ENCODE measurements at places on chromosomes 3 and 15.

- DNase-seq = no peak
Measured at GRCh38 chr3:59609657-59610348, 560.0 kb upstream of the CFAP20DC start.

DNA sequence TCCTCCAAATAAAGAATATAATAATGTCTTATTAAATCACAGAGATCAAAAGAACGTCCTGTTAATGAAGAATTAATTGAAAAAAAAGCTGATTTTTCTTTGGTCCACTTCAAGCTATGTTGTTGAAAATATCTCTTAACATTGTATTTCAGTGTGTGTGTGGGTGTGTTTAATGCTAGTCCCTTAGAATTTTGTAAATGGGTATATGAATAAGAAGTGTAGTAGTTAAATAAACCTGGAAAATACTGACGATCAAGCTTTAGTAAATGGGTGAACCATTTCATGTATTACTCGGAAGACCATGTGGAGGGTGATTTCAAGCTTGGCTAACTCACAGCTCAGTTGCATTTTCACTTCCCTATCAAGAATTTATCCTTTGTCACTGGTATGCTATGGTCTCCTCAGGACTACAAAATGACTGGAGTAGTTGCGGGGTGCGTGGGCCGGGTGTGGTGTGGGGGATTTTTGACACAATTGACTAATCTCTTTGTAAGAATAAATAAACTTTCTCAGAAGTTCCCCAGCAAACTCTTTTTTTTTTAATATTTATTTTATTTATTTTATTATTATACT is 586.4 kb downstream of the GRM7 start:
- no peak for DNase-seq

- DNase-seq = no peak
Measured at GRCh38 chr3:120752865-120753264, 10.3 kb downstream of the GTF2E1 start.

- no peak for DNase-seq
Measured at GRCh38 chr3:153442386-153442785, 280.4 kb downstream of the RAP2B start.

- DNase-seq = no peak
Measured at GRCh38 chr15:39167164-39168058, 413.5 kb upstream of the THBS1 start.

GRCh38 chr3:37320276-37320675 is 145.9 kb upstream of the LRRFIP2 start:
- no peak for DNase-seq

- DNase-seq = no peak
Measured at GRCh38 chr15:45331972-45332371, 46.4 kb downstream of the GATM start.

- no peak for DNase-seq
Measured at GRCh38 chr15:54576298-54576935, 598.2 kb downstream of the UNC13C start.

- DNase-seq = no peak
Measured at GRCh38 chr15:80162059-80162554, 9.3 kb downstream of the FAH start.

GRCh38 chr15:76954744-76955143 is 23.2 kb downstream of the RCN2 start:
- DNase-seq = no peak

DNA sequence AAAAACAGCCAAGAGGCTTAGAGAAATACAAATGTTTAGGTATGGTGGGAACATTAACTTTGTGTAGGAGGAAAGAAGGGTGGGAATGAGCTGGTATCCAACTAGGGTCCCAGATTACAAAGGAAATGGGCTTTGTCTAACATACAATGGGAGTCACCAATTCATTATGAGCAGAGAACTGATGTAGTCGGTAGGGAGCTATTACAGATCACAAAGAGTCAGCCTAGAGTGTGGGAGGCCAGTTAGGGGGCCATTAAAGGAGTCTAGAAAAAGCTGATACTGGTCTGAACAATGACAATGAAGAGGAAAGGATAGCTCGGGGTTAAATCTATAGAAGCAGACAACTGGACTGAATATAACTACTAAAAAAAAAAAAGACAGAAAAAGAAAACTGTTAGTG is 15.5 kb downstream of the ANO10 start:
- no peak for DNase-seq

DNA sequence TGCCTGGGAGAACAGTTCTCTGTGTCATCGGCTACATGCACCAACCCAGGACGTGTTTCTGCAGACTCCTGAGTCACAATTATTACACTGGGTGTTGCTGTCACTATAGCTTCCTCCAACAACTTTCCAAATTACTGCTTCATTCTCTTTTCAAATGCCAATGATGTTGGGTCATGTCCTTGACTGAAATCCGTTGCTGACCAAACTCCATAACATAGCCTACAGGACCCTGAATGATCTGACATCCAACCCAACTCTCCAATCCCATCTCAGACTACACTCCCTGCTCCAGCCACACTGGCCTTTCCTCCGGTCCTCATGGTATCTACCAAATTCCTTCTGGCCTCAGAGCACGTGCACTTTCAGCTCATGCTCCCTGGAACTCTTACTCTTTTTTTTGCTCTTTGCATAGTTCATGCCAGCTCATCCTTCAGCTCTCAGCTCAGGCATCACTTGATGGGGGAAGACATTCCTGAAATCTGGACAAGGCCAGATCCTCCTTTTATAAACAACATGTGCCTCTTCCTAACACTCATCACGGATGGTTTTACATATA is 108.8 kb upstream of the PTPRG start:
- peak; percentile 27 for DNase-seq

DNA sequence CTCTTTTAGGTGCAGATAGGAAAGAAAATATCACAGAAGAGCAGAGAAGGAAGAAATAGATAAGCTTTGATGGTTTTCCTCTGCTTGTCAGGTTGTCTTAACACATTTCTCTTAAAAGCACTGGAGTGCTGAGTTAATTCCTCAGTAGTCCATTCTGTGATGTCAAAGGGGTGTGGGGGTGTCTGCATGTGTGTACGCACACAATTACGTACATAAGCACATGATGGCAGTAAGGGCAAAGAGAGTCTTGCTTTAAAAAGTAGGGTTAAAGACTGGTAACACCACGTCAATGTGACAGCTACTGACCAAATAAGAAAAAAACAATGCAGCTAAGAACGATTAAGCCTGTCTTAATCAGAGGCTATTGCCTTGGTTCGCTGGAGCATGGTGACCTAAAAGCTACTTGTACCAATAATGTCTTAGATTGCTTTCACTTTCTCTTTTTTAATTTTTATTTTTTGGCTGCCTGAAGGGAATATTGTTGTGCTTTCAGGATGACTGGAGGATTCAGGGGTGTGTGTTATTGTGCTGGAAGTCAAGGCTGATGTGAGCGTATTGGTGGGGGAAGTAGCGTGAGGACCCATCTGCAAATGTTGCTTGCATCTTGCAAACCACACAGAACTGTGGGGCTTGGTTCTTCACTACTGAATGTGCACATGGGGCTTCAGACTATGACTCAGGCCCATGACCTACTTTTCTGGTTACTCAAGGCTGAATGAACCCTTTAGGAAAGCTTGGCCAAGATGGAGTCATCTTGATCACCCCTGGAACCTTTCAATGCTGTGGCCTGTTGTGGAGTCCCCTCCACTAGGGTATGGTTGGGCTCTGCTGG is 417.8 kb upstream of the TPM1 start:
- DNase-seq = no peak

GRCh38 chr3:31448035-31448881 is 84.5 kb upstream of the STT3B start:
- peak; percentile 47 for DNase-seq

DNA sequence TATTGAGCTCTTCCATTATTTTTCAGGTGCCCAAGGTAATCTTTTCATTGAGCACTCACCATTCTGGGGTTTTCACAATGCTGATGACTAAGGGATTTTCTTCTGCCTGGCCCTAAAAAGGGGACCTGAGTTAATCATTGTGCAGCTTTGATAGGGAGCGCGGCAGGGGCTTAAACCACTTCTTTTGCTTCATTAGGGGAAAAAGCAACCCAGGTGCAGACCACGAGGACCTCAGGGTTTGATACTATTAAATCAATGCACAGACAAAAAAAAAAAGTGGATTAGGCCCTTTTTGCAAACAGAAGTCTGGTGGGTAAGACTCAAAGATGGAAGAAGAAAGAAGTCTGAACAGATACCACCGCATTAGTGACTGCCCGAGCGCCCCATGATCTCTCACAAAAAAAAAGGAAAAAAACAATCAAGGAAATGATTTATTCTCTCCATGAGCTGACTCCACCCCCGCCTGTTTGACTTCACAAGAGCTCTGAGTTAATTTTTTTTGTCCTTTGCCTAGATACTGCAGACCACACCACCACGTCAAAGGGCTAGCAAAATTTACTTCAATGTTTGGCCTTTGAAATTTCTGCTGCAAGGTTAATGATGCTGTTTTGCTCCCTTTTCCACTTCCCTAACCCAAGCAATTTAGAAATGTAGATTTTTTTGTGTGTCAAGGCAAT is 78.0 kb upstream of the FEZF2 start:
- no peak for DNase-seq

GRCh38 chr3:121430664-121431215 is 115.0 kb downstream of the POLQ start:
- DNase-seq = no peak

DNA sequence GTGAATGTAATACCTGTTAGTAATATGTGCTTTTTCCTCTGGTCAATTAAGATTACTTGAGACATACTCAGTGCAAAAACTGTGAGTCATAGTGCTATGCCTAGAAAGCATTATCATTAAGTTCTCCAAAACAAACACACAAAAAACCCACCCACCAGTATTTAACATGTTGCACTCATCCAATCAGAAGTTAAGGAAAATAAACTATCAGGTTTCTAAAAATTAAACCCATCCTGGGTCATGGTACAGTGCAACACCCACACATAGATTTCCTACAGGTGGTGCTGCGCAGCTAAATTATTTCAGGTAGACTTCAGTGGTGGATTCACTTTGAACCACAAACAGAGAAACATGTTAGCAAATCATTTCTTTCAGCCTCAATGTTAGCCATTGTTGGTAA is 264.4 kb upstream of the VEPH1 start:
- peak; percentile 39 for DNase-seq

GRCh38 chr3:112167758-112168157 is 34.7 kb upstream of the GCSAM start:
- DNase-seq = no peak

DNA sequence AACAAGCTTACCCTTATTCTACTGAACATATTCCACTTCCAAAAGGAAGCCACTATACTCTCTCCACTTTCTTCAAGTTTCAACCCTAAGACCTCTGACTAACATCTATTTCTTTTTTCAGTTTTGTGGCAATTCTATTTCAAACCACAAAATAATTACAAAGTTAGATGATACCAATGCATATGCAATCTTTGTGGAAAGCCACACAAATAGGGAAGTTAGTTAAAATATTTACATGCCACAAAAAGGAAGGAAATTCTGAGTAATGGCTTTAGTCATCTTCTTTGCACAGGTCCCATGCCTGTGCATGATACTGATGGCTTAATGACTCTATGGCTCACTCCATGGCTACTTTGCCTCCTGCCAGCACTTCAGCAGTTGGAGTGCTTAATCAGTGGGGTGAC is 57.0 kb upstream of the MCTP2 start:
- peak; percentile 49 for DNase-seq

DNA sequence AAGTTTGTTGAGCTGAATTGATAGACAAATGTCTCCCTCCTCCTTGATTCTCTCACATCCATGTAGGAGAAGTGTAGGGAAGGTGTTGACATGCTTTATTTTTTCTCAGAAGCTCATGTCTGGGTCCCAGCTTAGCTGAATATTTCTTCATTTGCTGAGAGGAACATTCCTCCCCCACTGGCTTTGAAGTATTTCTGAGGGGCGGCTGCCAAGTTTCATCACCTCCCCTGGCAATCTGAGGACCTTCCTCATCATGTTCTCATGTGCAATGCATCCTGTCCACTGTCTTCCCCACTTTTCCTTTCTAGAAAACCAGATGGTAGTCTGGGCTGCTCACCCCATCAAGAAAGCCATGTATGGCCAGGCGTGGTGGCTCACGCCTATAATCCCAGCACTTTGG is 168.9 kb upstream of the RGMA start:
- DNase-seq = peak; percentile 3

DNA sequence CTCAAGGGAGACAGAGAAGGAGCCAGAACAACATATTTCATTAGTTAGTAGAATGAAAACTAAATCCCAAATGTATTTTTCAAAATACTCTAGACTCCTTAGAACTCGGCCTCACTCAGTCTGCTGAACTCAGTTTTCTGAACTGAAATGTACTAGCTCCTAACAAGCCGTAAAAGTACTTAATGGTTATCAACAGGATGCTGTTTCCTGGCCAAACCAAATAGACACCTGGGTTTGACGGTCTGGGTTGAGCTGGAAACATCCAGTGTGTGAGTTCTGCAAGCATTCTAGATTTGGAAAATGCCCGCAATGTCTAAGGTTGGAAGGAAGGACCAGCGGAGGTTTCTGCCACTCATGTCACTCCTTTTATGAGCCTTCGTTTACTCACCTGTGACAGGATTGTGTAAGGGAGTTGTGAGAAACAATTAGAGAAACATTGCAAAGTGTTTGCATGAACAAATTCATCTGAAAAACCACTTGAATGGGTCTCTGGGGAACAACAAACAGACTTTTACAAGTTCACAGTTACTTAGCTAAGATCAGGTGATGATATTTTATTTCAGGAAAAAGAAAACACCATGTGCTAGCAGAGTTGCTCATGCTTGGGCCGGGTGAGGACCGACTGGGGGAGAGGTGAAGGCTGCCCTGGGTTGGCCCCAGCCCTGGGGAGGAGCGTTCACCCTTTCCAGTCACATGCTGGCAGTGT is 151.0 kb downstream of the ALDH1A2 start:
- DNase-seq = no peak

DNA sequence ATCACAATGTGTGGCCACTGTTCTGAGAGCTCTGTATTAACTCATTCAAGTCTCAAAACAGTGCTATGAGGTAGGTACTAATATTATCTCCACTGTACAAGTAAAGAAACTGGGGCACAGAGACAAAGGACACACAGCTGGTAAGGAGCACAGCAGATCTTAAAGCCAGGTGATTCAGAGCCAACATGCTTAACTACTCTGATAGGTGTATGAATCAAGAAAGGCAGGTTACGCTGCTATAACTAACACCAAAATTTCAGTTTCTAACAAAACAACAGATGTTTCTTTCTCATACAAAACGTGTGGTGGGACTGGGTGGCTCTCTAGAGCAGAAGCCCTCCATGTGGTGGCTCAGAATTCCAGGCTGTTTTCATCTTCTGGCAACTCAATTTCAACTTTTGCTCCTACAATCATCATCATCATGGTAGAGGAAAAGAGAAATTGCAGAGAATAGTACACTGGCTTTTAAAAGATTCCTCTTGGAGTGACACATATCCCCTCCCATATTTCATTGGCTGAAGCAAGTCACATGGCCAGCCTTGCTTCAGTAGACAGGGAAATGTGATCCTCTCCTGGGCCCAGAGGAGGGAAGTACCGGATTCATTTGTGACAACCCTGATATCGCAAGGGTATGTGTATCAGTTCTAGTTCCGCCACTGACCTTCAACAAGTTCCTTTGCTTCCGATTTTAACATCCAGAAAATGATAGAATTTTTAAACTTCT is 126.2 kb upstream of the PTX3 start:
- no peak for DNase-seq

DNA sequence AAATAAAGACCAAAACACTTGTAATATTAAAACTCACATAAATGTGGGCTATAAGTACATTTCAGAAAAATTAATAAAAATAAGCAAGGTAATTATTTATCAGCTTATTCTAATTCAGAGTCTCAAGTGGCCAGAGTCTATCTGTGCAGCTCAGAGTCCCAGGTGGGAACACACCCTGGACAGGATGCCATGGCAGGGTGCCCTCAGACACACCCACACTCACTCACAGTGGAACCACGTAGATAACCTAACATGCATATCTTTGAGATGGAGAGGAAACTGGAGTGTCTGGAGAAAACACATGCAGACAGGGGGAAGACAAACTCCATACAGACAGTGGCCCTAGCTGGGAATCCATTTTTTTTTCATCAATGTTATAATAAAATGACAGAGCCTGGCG is 37.2 kb downstream of the FSIP1 start:
- no peak for DNase-seq

Data from MCF 10A (cell line).